AG04450 (cell line): ENCODE measurements at places on chromosomes 13 and 19. TPM values are rescaled to one million over a fixed set of nuclear protein-coding genes. Genes with fewer than 3 reads are reported as not detected.

GRCh38 chr19:28632371-28633080 is 580.4 kb downstream of the UQCRFS1 start:
- DNase-seq, result no peak

DNA sequence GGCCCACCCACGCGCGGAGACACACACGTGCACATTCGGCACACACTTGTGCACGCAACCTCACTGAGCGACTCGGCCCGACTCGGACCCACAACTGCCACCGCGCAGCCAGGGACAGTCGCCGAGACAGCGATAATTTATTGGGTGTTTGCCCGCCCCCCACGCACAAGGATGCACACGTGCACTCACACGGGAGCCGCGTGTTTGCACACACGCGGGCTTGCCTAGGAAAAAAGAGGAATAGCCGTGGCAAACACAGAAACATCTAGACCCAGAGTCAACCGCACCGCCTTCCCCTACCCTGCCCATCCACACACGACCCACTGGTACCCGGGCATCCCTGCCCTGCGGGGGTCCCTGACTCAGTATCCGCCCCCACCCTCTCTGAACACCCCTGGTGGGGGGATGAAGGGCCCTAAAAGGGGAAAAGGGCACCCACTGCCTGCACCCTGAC is 1.1 kb upstream of the SSBP4 start:
- no peak for DNase-seq

- DNase-seq, result no peak
Measured at GRCh38 chr13:82758044-82758443, 1124.2 kb downstream of the SLITRK1 start.

GRCh38 chr13:61144301-61144700 is 271.3 kb downstream of the PCDH20 start:
- no peak for DNase-seq

GRCh38 chr13:35470671-35471661 is 5.5 kb downstream of the MAB21L1 start:
- DNase-seq, result no peak

Gene ZNF653
- polyA plus RNA-seq, result 1.7 and 2.1 TPM in 2 replicates

- DNase-seq, result no peak
Measured at GRCh38 chr13:73873940-73874830, 260.0 kb downstream of the KLF12 start.

DNA sequence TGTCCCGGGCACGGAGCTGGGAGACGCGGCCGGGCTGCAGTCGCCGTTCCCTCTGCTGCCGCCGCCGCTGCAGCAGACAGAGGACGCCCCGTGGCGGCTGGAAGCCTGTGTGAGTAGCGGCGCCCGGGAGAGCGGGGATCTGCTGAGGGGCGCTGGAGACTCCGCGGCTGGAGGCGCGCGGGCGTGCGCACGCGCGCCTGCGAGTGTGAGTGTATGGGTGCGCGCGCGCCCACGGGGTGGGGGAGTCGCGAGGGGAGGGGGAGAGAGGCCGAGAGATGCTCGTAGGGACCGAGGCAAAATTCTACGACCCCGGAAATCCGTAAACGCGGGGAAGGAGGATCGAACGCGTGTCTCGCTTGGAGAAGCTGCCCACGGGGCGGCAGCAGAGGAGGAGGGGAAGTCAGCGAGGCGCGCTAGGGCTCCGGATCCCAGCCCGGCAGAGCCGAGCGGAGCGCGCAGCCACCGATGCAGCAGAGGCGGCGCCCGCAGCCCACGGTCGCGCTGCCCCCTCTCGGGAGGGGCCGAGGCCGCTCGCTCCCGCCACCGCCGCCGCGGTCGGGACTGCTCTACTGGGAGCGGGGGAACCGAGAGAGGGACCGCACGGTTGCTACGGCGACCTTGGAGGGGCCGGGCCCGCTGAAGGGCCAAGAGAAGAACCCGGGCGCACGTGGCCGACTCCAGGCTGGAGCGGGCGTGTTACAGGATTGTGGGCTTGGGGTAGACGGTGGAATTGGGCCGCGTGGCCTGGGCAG is at the start of gene ENOX1:
ENOX1 (minus strand) TSS at position 207 of the 752 bp plus-strand sequence.
- peak; percentile 49 for DNase-seq

Gene MBD3L3
- polyA plus RNA-seq, result not detected in 2 replicates

Gene NXNL1
- polyA plus RNA-seq, result not detected in 2 replicates

Gene MEF2B
- polyA plus RNA-seq, result 0.38 and 0.74 TPM in 2 replicates

GRCh38 chr13:99388334-99388923 is 81.2 kb upstream of the GPR183 start:
- DNase-seq, result no peak

Gene CEACAM21
- not detected in 2 replicates for polyA plus RNA-seq

Gene SYDE1
- polyA plus RNA-seq, result 30.3 and 42.3 TPM in 2 replicates

DNA sequence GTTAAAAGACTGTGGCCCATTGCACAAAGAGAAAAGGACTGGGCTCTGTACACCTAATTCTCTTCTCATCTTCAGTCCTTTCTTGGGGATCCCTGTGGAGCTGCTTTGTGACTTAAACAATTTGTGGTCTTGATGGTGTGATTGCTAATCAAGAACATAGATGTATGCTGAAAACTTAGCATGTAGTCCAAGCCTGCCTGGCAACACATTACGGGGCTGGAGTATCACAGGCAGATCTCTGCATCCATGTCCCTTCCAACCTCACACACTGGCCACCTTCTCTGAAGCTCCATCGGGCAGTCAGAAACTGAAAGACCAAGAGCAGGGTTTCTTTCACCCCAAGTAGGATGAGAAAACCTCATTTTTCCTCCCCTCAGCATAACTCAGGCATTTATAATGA is 69.6 kb upstream of the ARGLU1 start:
- no peak for DNase-seq

DNA sequence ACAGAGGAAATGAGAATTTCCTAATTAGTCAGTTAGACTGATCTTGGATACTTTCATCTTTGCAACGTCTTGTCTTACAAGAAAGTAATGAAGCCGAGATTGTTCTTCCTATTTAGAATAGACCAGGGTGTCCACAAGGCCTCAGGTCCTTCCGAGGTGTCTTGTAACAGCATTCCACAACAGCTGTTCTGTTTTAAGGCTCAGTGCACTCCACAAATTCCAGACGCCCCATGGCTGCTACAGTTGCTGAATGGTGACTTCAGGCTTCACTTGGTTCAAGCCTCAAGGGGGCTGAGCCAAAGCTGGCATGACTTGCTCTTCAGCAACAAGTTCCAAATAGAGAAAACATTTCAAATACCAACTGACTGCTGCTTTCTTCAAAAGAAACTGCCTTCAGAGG is 143.4 kb downstream of the SHISA2 start:
- no peak for DNase-seq

Gene C19orf12
- polyA plus RNA-seq, result 27.1 and 27.9 TPM in 2 replicates

- peak; percentile 61 for DNase-seq
Measured at GRCh38 chr19:19900139-19900728, 512 bp upstream of the ZNF93 start.

Gene TTYH1
- polyA plus RNA-seq, result not detected in 2 replicates

DNA sequence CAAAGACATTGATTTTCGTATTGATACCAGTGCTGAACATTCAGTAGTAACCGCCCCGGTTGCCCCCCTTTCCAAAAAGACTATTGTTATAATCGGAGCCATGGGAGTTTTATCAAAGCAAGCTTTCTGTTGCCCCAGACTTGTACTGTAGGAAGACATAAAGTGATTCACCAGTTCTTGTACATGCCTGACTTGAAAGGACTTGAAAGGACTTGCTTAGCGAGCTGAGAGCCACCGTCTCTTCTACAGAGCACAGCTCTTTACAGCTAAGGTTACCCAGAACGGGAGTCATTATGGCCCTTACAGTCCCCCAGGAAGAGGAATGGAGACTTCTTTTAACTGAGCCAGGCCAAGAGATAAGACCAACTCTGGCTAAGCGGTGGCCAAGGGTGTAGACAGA is 5.1 kb downstream of the ZNF816 start:
- no peak for DNase-seq

Gene FCAR
- polyA plus RNA-seq, result not detected in 2 replicates

DNA sequence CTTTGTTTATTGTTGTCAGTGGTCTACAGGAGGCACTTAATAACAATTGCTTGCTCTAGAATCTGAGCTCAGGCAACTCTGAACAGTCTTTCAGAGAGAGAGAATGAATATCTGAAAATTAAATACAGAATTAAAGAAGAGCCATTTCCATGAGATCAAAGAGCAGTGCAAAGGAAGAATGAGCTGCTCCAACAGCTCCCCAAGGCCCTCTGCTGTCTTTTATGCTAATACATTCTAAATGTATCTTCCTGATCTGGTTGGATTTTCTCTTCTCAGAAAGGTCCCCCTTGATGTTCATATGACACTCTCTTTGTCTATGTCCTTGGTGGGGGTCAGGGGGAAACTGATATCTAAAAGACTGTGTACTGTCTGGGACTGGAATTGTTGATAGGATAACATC is 1029.6 kb downstream of the PCDH9 start:
- no peak for DNase-seq

Gene ZNF560
- polyA plus RNA-seq, result 1.9 and 2.1 TPM in 2 replicates

DNA sequence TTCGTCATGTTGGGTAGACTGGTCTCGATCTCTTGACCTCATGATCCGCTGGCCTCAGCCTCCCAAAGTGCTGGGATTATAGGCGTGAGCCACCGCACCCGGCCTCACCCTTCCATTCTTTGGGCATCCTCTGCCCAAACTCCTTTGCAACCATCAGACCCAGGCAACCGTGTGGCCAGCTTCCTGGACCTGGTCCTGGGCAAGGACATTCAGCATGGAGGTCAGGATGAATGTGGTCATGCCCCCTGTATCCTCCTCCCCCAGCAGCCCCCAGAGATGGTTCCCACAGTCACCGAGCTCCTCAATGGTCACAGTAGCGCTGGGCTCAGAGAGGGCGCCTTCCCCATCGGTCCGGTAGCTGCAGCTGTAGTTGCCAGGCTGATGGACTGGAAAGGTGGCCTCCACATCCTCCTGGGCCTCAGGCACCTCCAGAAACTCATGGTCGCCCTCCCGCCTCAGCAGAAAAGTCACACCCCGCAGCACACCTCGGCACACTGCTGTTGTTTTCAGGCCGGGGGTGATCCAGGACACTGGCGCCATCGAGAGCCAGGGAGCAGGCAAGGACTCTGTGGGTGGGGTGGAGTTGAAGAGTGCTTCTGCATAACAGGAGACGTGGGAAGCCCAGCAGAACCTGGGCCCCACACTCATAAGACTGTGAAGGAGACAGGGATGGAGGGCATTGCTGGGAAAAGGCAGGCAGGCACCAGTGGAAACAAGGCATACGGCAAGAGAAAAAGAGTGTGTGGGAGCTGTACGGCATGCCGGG is 1.1 kb downstream of the A1BG start:
- no peak for DNase-seq

GRCh38 chr13:86403181-86403580 is 604.0 kb upstream of the SLITRK6 start:
- DNase-seq, result no peak

Gene ZNF208
- not detected in 2 replicates for polyA plus RNA-seq

Gene ZIC2
- polyA plus RNA-seq, result not detected in 2 replicates

Gene PPAN
- 11.5 and 13.1 TPM in 2 replicates for polyA plus RNA-seq

GRCh38 chr19:41998246-41999020 is 4.4 kb upstream of the ATP1A3 start:
- DNase-seq, result no peak

DNA sequence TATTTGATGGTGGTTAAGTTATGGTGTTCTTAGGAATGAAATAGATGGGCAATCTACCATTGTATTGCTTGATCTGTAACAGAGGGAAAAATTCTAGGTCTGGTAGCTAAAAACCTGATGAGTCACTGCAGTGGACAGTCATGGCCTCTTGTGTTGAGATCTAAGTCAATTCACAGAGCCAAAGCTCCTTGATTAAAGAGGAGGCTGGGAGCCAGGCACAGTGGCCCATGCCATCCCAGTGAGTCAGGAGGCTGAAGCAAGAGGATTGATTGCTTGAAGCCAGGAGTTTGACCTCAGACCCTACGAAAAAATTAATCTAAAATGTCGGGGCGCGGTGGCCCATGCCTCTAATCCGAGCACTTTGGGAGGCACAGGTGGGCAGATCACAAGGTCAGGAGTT is 67.1 kb upstream of the KPNA3 start:
- peak; percentile 69 for DNase-seq

GRCh38 chr13:33362986-33363727 is 77.6 kb upstream of the STARD13 start:
- DNase-seq, result no peak

Gene LILRB3
- polyA plus RNA-seq, result not detected in 2 replicates

DNA sequence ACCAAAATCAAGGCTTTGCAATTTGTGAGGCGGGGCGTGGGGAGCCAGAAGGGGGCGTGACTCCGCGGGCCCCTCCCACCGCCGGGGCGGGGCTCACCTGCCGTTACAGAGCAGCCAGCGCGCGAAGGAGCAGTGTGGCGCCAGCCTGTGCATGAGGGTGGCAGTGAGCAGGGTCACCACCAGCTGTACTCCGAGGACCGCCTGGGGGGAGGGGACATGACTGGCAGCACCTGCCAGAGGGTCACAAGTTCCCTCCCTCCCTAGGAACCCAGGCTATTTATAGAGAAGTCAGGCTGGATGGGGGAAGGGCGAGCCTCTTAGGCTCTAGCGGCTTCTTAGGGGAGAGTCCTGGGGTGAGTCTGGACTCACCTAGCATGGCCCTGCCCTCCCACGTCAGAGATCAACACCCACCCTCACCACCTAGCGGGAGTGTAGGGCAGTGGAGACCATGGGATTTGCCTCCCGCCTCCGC is 3.6 kb downstream of the TMEM161A start:
- DNase-seq, result no peak

GRCh38 chr13:23979361-23980159 is 82.3 kb upstream of the C1QTNF9B start:
- DNase-seq, result peak; percentile 62

- no peak for DNase-seq
Measured at GRCh38 chr19:54893406-54893805, 12.5 kb upstream of the NCR1 start.
